T follicular helper cell (primary cell): ENCODE measurements at places on chromosomes 6 and 20.
A peak's percentile ranks its signal among the peaks of the same experiment; 100 is the strongest.

- DNase-seq: no peak
Measured at GRCh38 chr20:5550733-5551529, 199.3 kb upstream of the SHLD1 start.

- no peak for DNase-seq
Measured at GRCh38 chr20:21020659-21021471, 85.3 kb downstream of the LINC00237 start.

DNA sequence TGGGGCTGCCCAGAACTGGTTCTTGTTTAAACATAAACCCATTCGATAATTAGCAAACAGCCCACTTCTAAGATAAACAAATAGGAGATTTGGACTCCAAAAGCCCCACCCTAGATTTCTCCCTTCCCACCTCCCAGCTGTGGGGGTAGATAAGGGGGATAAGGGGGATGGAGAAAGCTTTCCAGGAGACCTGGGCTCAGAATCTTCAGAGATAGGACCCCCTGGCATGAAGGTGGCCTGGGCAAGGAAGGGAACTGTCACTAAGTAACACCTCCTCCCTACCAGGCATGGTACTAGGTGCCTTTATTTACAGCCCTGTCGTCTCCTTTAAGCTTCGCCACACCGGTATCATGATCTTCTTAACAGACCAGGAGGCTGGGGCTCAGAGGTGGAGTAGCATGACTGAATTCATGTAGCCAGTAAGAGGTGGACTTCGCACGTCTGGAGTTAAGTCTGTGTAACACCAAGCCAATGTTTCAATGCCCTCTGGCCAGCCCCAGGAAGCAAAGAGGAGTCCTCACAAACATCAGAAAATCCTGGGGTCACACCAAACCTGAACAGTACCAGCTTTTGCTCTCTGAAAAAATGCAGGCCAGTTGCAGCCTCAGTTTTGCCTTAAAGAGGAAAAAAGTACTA is 4.6 kb downstream of the SDC4 start:
- DNase-seq: no peak

- DNase-seq: no peak
Measured at GRCh38 chr6:115753446-115753845, 307.2 kb downstream of the FRK start.

DNA sequence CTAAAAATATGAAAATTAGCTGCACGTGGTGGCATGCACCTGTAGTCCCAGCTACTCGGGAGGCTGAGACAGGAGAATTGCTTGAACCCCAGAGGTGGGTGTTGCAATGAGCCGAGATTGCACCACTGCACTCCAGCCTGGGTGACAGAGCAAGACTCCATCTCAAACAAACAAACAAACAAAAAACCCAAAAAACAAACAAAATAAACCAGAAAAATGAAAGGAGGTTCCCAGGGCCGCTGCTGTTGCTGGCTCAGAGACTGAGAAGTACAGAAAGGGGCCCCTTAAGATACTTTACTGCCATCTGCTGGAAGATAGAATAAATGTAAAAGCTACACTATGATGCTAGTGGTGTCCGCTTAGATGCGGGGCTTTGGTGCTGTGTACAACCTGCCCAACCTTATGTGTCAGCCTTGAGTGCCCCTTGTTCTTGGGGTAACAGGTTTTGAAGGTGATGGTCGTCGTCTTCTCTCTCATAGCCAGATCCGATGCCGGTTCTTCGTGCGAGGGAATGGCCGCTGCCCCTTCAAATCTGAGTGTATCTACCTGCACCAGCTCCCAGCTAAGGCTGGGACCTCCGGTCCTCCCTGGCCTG is 2.8 kb upstream of the FANCE start:
- no peak for DNase-seq

DNA sequence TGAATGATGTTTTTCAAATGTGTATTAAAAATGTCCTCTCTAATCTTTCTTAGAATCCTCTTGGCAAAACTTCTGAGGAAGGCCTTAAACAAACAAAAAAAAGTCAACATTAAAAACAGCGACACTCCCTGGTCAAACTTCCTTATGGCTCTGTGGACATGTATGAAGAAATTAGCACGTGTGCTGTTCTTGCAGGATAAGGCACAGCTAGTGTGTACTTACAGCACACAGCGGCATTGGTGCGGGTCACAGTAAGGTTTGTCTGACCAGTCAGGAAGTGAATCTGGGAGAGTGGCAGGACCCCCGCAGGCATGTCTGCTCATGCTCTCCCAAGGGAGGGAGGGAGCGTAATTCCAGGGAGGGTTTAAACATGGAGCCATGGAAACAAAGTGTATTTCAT is 38.8 kb downstream of the SLC22A1 start:
- no peak for DNase-seq

DNA sequence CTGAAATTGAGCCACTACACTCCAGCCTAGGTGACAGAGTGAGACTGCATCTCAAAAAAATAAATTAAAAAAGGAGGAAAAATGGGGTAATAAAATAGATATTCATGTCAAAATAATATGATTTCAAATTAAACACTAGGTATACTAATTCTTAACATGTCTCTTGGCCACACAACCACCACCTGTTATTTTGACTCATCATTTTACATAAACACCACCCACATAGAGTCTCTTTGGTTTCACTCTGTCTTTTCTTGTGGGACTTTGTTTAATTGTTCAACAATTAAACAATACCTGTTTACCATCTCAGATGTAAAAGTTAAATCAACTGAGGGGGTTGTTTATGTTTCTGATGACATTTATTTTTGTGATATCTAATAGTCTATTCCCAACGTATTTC is 476.8 kb upstream of the ADGRB3 start:
- DNase-seq: no peak

DNA sequence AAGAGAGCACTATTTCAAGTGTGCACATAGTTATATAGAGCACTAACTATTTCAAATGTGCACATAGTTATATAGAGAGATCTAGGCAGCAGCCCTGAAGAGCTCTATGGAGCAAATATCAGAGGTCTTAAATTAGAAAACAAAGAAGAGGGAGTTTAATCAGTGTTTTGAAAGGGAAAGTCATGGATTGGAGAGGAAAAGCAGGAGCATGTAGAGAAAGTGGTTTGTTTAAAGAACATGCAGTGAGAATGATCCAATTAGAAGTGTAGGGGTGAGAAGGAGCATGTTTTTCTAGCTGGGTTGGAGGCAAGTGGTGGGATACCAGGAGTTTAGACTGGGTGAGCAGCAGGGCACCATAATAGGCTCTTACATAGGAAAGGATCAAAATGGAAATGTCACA is 17.2 kb downstream of the TREML1 start:
- no peak for DNase-seq

DNA sequence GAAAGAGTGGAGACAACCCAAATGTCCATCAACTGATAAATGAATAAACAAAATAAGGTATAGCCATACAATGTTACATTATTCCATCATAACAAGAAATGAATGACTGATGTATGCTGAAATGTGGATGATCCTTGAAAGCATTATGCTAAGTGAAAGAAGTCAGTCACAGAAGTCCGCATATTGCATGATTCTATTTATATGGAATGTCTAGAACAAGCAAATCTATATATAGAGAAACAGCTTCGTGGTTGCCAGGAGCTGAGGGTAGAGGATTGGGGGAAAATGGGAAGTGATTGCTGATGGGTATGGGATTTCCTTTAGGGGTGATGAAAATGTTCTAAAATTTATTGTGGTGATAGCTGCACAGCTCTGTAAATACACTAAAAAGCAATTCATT is 196.8 kb downstream of the ATXN1 start:
- DNase-seq: no peak

GRCh38 chr6:89375427-89376267 is 23.1 kb upstream of the UBE2J1 start:
- DNase-seq: peak; percentile 55

GRCh38 chr6:72524011-72524645 is 97.7 kb upstream of the KCNQ5 start:
- no peak for DNase-seq

DNA sequence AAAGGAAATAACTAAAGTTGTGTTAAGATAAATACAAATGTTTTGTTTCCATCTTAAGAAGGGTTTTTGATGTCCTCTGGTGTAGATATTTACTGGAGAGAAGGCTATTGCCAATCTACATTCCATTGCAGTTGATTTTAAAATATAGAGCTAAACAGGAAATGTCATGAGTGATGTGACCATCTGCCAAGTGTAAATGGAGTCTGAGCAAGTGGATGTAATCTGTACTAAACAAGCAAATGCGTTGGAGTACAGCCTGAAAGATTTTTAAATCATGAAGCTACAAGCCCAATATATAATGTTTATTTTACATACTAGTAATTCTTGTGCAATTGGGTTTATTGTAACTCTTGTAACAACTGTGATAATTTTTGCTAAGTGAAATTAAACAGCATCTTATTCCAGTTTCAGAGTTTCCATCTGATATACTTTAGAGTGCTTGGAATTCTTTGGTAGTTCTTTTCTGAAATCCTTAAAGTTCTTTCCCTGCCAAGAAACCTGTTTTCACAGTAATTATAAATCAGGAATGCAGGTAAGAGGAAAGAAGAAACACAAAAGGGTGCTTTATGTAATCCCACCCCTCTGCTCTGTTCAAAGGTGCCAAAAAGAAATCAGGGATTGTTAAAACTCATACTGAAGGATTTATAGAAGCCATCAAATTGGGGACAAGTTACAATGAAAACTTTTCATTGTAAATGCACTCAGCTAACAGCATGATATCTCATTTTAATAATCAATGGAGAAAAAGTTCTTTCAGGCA is 47.2 kb upstream of the FLRT3 start:
- DNase-seq: no peak

- DNase-seq: no peak
Measured at GRCh38 chr6:44122801-44123200, 4.5 kb downstream of the MRPL14 start.

DNA sequence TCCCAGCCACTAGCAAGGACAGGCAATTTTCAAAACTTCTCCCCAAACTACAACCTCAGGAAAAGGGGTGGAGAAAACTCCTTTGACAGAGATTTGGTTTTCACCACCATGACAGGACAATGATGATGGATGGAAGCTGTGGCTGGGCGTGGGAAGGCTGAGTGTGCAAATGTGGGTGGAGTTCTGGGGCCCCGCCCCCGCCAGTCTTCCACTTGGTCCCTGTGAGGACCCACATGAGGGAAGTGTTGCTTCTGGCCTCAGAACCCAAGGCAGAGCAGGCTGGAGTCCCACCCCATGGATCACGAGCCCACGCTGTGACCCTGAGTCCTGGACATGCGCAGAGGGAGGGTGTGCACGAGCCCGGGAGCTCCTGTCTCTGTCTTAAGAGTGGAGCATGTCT is 21.5 kb upstream of the MRGBP start:
- no peak for DNase-seq

- no peak for DNase-seq
Measured at GRCh38 chr6:124535746-124536145, 426.5 kb upstream of the RNF217 start.

GRCh38 chr6:170292407-170293158 is 1.7 kb upstream of the DLL1 start:
- no peak for DNase-seq

- DNase-seq: no peak
Measured at GRCh38 chr20:11394145-11394833, 523.4 kb upstream of the BTBD3 start.
